ENCODE measurements at places on chromosomes 12 and 14.

DNA sequence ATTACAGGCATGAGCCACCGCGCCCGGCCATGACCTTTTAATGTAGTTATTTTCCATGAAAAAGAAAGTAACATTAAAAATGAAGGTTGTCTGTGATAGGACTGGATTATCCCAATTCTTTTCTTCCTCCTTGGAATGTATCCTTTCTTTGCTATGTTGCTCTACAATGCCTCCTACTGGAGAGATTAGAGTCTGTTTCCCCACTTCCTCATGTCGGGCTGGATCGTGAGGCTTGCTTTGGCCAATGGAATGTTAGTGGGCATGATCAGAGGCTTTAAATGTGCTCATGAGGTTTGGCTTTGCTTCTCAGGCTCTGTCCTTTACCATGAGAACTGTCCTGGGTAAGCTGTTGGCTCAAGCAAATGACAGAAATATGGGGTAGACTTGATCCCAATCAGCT is 34.7 kb upstream of the SOCS2 start:
- DNase-seq: no peak

DNA sequence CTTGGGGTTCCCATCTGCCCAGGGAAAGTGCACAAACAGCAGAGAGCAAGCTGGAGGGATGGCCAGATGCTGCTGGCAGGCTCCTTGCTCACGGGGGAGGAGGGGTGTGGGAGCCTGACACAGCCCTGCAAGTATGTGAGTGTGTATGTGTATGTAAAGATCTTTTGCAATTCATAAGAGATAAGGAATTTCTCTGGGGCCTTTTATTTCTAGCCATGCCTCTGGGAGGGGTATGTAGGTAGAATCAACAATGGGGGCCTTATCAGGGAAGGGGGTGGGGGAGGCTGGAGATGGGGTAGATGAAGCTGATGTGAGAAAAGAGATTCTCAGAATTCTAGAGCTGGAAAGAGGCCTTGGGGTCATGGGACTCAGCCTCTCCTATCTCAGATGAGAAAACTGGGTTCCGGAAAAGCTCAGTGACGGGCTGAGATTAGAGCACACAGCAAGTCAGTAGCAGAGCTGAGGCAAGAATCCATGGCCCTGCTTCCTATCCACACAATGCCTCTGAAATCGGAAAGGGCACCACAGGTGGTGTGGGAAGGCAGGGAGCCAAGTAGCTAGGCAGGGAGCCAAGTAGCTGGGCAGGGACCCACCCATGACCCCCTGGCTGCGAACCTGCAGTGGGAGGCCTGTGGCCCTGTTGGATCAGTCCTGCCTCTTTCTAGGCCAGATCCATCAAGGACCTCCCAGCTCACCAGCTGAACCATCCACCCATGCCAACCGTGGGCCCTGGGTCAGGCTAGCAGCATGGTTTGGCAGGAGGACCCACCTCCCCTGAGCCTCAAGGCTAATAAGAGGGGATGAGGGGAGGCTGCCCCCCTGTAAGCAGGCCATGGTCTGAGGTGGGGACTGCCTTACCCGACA is 54.7 kb downstream of the PLEKHG3 start:
- peak; percentile 81 for DNase-seq

- no peak for DNase-seq
These were observed 234.7 kb upstream of the TBX3 start for GRCh38 chr12:114918535-114919233.

- DNase-seq: no peak
These were observed 17.2 kb downstream of the TXNRD1 start for GRCh38 chr12:104232609-104233280.

GRCh38 chr12:96108321-96108720 is 72.9 kb upstream of the LTA4H start:
- no peak for DNase-seq

Measured in fibroblast of skin of left biceps (primary cell).